ENCODE measurements at places on chromosomes 16 and 17.

GRCh38 chr17:1147664-1148063, 32.1 kb downstream of the ABR start:
- no peak for DNase-seq

DNA sequence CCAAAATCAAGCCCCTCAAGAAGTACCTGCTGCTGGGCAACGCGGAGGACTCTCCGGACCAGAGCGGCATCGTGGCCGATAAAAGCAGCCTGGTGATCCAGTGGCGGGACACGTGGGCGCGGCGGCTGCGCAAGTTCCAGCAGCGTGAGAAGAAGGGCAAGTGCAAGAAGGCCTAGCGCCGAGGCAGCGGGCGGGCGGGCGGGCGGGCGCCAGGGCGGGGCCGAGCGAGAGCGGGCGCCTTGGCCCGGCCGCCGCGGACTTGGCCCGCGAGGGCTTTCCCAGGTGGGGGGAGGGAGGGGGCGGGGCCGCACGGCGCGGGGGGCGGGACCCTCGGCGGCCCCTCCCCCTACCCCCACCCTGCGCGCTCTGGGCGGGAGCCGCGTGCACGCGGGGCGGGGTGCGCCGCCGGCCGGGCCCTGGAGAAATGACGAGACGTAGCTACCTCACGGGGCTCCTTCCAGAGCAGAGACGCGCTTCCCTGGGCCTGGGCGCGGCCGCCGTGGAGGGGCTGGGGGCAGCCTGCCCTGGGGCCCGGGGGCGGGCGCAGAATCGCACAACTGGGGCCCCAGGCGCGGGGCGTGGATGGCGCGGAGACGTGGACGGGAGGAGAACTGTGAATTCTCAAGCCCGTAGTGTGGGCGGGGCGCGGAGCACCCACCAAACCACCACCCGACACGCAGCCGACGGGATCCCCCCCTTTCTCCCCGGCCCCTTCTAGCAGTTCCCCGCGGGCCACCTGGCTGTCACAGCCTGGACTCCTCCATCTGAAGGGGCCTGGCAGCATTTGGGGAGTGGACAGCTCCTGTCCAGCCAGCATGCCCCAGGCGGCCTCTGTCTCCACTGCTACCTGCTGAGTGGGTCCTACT, 218.7 kb downstream of the NTN1 start:
- peak; percentile 49 for DNase-seq

DNA sequence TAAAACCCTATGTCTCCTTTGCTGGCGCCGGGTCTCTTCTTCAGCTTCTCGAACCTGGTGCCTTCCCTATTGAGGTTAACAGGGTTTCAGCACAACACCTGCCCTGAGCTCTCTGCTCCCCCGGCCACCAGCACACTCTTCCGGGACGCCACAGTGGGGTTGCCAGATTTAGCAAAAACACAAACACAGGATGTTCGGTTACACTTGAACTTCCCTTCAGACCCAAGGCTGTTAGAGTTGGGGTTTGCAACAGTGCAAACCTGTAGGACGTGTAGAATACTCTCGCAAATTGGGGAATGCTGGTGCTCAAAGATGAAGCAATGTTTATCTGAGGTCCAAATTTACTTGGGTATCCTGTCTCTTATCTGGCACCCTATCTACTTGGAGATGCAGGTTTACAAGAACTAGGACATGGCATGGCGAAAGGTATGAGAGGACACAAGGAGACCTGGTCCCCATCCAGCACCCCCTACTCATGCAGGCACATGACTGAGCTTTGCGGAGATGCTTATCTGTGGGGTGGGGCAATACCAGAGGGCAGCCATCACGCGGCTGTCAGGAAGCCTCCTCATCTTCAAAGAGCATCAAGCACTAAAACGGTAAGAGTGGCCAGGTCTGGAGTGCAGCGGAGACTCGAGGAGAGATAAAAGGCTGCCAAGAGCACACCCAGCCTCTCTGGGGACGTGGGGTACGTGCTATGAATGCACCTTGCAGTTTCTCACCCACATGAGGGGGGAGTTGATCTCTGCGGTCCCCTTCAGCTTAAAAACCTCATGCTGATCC, 52.8 kb downstream of the SDK2 start:
- no peak for DNase-seq

- no peak for DNase-seq
Observed at GRCh38 chr16:73113336-73113735, 65.4 kb upstream of the ZFHX3 start.

- no peak for DNase-seq
Observed at GRCh38 chr16:3133844-3134243, 985 bp upstream of the ZNF213 start.

GRCh38 chr17:5694551-5694950, 110.2 kb upstream of the NLRP1 start:
- DNase-seq = no peak

DNA sequence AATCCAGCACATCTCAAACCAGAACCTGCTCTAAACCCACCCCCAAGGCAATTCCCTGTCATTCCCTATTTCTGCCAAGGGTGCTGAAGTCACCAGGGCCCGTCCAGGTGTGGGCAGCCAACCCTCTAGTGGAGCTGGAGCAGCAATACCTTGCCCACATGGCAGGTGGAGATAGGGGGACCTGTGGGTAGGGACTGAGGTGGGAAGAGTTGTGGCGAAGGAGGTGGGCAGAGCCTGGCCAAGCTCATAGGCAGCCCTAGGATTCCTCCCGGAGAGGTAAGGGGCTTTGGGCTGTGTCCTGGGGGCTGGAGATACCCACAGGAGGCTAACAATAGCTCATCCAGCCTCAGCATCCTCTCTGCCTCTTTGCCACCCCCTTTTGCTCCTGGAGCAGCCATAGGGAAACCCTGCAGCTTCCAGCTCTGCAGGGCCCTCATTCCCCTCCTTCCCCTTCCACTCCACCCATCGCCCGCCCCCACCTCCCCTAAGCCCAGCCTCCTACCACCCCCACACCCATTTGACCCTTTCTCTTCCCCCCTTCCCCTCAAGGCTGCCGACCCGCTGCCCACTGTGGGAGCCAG, 30.4 kb upstream of the CRHR1 start:
- DNase-seq = no peak

DNA sequence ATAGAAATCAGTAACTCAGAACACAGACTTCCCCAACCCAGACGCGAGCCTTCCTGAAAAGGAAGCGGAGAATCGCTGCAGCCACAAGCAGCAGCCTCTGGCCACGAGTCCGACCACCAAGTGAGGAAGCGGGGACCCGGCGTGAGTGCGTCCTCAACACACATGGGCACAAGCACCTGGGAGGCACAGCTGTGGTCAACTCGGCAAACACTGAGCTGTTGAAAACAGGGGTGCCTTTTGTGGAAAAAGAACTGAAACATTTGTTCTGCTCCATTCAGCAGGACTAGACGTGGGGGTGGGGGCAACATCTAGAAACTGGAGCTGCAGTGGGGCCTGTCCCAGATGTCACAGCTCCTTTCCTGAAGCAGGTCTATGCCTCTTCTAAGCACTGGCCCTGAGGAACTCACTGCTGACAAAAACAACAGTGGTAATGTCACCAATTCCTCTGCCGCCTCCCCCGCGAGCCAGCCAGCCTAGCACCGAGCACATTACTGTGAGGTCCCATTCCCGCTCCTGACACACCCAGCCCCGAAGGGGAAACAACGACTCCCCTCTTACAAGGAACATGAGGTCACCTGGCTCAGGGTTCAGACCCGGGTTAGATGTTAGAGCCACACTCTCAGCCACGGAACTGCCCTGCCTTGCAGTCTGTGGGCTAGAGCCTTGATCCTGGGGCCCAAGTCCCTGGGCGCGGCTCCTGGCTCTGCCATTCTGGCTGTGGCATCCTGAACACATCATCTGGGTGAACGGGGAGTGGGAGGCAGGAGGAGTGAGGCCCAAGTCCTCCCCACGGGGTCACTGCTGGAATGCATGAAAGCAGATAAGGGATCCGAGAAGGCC, 29.0 kb downstream of the KDM8 start:
- DNase-seq = no peak

DNA sequence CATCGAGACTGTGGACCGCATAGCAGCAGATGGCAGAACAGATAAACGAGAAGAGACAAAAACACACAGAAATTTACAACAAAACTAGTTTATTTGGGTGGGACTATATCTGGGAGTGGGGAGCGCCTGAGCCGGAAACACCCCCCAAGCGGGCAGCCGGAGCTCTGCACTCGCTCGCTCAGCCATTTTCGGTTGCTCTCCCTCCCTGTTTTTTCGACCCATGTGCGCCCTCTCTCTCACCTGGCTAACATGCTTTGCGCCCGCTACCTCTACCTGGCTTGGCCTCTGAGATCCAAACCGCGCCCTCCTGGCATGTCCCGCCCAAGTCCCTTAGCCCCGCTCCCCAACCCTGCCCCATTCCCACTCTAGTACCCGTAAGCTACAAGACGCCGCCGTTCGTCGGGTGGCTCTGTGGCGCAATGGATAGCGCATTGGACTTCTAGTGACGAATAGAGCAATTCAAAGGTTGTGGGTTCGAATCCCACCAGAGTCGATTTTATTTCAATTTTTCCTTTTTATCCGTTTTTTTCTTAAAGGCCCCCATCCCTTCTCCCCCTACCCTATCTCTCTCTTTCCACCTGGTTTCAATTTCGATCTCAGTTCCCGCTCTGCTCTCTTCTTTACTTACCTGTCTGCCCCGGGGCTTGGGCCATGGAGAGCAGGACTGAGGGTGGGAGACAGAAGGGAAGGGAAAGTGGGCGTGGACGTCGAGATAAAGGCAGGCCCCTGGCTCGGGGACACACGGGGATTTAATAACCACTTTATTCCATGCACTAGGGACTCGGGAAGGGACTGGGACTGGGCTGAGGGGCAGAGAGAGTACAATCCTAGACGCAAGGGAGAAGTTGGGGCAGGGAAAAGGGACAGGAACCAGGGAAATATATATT, 2.4 kb upstream of the ALOXE3 start:
- DNase-seq = peak; percentile 53

- DNase-seq = no peak
Observed at GRCh38 chr16:48064971-48065370, 90.8 kb downstream of the ABCC12 start.

DNA sequence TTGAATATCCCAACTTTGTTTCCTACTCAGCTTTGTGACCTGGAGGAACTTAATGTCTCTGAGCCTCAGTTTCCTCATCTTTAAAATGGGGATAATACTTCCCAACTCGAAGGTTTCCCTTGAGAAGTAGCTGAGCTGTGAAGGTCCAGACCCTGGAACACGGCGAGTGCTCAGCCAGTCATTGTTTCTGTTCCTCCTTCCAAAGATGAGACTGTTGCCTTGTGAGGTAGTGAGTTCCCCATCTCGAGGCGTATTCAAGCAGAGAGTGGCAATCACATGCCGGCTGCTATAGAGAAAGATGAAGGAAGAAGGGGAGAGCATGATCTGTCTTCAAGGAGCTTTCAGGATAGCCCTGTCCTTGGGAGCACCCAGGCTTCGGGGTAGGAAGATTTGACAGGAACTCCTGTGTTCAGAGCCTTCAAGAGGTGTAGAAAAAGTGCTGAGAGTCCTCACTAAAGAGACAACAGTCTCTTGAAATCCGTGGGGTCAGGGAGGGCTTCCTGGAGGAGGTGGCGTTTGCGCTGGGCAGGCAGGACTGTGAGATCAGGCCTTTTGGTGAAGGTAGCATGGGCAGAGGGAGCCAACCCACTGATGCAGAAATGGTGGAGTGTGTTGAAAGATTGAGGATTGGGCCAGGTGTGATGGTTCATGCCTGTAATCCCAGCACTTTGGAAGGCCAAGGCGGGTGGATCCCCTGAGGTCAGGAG, 27.2 kb downstream of the SPNS2 start:
- no peak for DNase-seq

- DNase-seq = no peak
Observed at GRCh38 chr16:30090610-30091331, 953 bp downstream of the TBX6 start.

DNA sequence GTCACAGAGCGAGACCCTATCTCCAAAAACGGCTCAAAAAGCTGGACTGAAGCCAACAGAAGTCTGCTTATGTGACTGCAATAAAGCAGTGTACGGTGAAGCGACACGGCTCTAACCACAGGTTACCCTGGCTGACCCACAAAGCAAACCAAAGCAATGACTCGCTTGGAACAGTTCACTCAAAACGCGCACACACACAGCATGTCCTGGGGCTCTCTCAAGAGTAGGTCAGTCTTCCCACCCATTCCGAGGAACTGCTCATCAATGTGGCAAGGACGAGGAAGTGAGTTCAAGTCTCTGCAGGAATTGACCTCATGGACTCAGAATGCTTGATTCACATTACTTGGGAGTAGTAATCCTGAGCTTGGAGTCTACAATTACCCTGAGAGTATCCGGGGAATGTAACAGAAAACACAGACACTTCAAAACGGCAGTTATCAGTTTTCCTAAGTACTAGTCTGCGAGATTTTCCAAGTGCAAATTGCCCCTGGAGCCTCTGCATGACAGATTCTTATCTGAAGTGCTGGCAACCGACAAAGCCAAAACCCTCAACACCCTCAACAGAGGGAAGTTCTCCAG, 25.4 kb downstream of the PELP1 start:
- DNase-seq = no peak

Data from central memory CD8-positive, alpha-beta T cell (primary cell).